ENCODE measurements at places on chromosomes 7 and 10.

GRCh38 chr7:157766098-157766497, 429.3 kb downstream of the DNAJB6 start:
- DNase-seq: no peak

GRCh38 chr10:70956029-70956759, 67.8 kb upstream of the PCBD1 start:
- no peak for DNase-seq

GRCh38 chr7:86664486-86664885, 20.8 kb downstream of the GRM3 start:
- no peak for DNase-seq

DNA sequence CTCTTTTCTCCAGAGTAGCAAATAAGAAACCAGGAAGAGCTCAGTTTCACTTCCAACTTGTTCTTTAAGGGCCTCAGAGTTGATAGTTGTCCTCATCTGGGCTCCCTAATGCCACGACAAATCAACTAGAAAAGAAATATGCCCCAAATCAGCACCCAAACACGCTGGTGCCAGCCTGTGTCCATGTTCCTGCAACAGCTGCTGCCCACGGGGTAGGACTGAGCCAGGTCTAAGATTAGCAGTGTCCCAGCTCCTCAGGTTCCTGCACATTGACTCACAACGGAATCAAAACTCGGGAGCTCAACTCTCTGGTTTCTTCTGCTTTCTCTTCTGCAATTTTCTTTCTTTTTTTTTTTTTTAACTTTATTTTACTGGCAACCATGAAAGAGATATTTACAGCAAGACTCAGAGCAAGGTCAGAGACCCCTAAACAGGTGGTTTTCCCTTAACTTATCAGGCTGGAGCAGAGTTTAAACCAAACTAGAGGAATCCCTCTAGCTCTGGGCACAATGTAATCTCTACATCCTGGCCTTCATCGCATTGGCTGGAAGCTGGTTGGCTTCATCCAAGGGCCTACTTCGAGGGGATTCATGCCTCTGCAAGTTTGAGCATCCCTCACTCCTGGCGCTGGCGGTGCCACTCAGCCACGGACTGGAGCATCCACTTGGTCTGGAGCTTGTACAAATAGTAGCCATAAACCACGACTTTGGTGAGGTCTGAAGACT, 126.1 kb downstream of the PFKFB3 start:
- DNase-seq: no peak

- no peak for DNase-seq
These were observed 1.4 kb downstream of the LRRC27 start for GRCh38 chr10:132333386-132333785.

All from stimulated activated naive CD8-positive, alpha-beta T cell treated with anti-CD3 and anti-CD28 coated beads, Interleukin-15, amount 100 ng/mL, for 72 hours (primary cell).